CD8-positive, alpha-beta memory T cell (primary cell): ENCODE measurements at places on chromosomes 11 and 22. TPM values are rescaled to one million over a fixed set of nuclear protein-coding genes. Genes with fewer than 3 reads are reported as not detected.

The CCDC83 gene
- not detected for polyA plus RNA-seq

The RAB39A gene
- not detected for polyA plus RNA-seq

The GRIA4 gene
- polyA plus RNA-seq: not detected

The CD3D gene
- 1,253 TPM for polyA plus RNA-seq

The CDC42BPG gene
- polyA plus RNA-seq: 0.52 TPM

The ADM2 gene
- polyA plus RNA-seq: 0.24 TPM

The MYO7A gene
- polyA plus RNA-seq: 0.06 TPM
